ENCODE measurements at places on chromosomes 3 and 15.

- DNase-seq: no peak
These were observed 52.4 kb downstream of the BOC start for GRCh38 chr3:113263778-113264177.

DNA sequence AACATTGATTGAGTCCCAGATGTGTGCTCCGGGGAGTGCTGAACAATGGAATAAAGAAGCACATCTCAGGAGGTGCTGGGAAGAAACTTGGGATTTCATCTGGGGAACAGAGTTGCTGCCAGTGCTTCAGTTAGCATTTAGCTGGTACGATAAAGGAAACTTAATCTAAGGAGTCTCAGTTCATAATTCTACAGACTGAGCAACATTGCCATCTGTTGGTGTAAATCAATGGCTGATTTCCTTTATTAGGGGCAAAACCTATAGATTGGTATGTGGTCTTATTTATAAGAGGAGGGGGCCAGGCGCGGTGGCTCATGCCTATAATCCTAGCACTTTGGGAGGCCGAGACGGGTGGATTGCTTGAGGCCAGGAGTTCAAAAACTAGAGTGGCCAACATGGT is 8.9 kb downstream of the MKRN2OS start:
- no peak for DNase-seq

DNA sequence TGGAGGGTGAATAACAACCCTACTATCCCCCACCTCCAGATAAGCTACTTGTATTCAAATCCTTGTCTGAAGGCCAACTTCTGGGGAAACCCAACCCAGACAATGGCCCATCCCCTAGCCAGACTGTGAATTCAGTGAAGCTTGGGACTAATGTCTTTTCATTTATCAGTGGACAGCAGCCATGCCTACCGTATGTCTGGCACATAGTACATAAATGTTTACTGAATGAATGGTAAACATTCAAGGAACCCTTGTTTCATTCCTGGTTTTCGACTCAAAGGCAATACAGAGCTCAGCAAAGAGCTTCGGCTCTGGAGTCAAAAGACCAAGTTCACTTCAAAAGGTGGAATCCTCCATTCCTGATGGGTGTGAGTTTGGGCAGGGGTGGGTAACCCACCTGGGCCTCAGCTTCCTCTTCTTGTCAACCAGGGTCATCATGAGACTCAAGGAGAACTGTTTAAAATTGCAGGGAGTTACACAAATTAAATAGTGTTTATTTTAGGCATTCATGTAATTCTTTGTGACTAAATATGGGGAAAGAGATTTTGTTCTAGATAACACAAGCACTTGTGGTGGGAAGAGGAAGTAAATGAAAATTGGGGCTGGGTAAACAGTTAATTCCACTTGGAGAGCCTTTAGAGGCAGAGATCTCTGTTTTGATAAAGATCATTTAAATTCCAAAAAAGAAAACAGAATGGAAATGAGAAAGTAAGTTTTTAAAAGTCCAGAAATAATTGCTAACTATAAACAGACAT is 303.7 kb upstream of the WNT5A start:
- DNase-seq: no peak

DNA sequence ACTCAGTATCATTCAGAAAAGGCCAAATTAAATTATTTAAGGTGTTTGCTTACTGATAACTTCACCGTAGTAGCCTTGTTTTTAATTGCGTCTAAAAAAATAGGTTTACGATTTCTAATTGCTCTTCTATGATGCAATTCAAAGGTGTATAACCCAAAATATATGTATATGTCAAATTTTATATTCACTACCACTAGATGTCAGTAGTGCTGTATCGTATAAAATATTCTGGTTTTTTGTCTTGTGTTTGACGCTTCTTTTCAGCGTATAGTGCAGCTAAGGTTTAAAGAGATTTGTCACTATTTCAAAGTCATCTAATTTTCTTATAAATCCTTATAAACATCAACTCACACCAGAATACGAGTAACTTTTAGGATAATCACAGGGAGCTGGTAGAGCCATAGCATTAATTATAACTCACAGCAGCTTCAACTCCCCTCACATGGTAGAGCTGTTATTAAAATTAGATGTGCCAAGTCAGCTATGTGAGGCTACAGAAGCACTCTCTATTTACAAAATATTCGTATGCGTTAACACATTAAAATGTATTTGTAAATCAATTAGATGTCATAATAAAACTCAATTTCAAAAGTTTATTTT is 3.5 kb downstream of the PFN2 start:
- no peak for DNase-seq

GRCh38 chr3:53412953-53413352 is 65.6 kb upstream of the DCP1A start:
- DNase-seq: no peak

- no peak for DNase-seq
These were observed 528.2 kb downstream of the ZIC1 start for GRCh38 chr3:147937341-147937740.

DNA sequence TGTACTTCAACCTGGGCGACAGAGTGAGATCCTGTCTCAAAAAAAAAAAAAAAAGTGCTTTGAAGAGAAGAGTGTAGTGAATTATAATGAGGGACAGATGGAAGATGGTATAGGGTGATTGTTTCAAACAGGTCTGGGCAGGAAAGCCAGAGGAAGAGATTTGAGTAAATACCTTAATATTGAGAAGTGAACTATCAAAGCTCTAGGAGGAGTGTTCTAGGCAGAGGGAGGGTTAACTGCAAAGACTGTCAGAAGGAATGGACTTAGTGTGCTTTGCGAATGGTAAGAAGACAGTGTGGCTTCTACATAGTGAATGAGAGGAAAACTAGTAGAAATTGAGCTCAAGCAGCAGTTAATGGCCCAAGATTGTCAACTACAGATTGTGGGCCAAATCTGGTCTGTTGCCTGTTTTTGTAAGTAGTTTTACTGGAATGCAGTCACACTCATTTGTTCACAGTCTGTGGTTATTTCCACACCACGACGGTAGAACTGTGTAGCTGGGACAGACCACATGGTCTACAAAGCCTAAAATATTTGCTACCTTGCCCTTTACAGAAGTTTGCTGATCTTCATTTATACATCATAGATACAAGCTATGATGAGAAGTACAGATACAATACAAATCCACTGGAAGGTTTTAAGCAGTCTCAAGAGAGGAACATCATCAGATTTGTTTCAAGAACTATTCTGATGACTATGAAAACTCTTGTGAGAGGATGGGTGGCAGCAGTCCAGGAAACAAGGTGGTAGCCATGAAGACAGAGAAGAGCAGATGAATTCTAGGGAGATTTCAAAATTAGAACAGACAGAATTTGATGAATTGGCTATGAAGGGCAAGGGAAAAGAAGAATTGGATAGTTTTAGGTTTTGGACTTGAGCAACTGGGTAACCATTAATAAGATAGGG is 16.5 kb upstream of the USP50 start:
- no peak for DNase-seq

DNA sequence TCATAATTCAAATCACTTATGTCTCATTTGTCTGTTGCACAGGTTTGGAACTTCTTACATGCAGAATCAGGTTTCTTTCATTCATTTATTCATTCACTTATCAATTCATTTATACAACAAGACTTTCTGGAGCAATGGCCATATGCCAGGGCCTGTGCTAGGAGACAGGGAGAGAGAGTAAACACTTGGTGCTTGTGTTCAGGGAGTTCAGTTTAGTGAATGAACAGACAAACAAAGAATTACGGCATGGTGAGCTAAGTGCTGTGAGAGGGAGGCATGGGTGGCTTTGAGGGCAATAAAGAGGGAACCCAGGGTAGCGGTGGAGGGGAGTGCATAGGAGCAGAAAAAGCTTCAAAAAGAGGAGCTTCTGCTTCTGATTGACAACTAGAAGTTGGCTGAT is 8.5 kb upstream of the IREB2 start:
- DNase-seq: no peak
